ENCODE measurements at places on chromosomes 1 and 21.

GRCh38 chr1:227887697-227888403 is 59.9 kb downstream of the WNT9A start:
- peak; percentile 82 for DNase-seq

DNA sequence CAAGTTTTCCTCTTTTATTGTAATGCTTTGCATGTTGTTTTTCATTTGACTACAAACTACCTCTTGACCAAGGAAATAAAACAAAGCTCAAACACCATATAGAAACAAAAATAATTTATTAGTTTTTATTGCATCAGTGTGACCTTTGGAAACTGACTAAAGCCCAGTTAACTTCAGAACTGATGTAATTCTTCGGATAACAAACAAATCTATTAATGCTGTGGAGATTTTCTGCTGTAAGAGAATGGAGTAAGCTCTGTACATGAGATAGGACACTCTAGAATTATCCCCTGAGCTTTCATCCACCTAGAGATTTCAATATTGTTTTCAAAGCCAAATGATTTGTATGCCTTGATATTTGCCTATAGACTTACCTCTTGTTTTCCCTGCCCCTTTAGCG is 154.0 kb upstream of the KCNK2 start:
- DNase-seq = no peak

DNA sequence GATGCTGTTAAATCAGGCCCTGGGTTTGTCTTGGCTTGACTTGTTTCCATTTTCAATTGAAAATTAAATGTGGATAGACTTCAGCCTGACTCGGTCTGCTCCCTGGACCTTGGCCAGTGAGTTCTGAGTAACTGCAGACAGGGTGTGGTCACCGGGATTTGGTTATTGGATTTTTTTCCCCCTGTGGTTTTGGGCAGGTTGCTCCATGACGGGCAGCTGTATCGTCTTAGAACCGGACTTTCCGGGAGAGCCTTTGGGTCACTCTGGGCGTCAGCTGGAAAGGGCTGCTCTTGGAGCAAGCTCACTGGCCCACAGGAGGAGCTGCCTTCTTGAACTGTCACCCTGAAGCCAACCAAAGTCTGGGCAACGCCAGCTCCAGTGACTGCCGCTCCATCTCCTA is 75.0 kb downstream of the CLIC6 start:
- DNase-seq = no peak

- no peak for DNase-seq
These were observed 251.7 kb upstream of the DPYD start for GRCh38 chr1:98172578-98172977.

DNA sequence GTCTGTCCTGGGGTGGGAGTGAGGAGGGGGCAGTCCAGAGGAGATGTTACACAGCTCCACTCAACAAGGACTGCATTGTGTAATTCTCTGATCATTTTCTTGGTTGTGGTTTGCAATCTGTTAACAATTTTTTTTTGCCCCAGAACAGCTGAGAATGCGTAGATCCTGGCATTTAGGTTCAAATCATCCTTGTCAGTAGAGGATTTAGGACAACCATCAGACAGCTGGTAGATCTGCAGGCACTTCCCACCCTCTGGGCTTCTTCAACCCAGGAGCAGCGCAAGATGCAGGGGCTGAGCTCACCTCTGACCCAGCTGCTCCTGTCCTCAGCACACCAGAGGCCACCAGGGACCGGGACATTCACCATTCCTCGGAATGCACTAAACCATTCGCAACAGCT is 13.5 kb downstream of the BCAR3 start:
- DNase-seq = no peak
